ENCODE measurements at places on chromosomes 2 and 18.
A peak's percentile ranks its signal among the peaks of the same experiment; 100 is the strongest.

GRCh38 chr2:53268086-53268485, 499.5 kb upstream of the CHAC2 start:
- DNase-seq, result no peak

DNA sequence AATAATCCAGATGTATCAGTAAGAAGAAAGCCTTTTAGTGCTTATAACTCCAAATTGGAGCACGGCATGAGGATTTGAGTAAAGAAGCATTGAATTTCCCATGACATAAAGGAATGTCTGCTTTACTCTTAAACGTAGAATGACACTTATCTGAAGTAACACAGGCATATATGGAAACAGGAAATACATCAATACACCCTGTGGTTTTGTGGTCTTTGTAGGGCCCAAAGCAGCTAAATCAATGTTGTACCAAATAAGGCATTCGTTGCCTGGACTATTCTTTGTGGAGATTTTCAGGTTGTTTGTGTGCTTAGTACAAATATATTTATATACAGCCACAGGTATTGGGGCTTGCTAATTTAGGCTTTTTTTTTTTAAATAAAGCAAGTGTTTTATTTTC, 660.5 kb downstream of the LRRTM4 start:
- no peak for DNase-seq

DNA sequence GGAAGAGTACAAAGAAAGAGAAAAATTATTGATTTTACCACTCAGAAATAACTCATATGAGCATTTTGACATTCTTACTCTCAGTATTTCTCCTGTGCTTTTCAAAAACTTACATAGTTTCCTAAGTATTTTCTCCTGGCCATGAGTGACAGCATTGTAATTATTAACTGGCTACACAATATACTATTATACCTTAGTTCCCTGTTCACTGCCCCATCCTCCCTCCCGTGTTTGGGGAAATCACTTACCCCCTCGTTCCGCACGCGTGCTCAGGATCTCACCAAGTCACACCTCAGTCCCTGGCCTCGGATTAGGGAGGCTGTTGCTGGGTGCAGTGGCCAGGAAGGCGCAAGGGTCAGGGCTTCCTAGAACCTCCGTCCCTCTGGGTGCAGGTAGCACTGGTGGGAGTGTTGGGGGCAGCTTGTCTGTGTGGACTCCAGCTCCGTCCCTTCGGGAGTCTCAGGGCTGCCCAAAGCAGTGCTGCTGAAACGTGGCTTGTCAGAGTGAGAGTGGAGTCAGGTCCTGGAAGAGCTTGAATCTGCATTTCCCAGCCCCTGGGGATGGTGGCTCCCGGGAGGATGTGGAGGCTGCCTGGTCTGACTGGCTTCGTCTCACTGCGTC, 23.2 kb downstream of the ATG4B start:
- DNase-seq, result no peak

GRCh38 chr2:199668645-199669044, 182.3 kb downstream of the FTCDNL1 start:
- DNase-seq, result no peak

GRCh38 chr2:209876211-209876610, 104.6 kb downstream of the UNC80 start:
- no peak for DNase-seq

- DNase-seq, result no peak
Observed at GRCh38 chr2:121245120-121245820, 39.7 kb downstream of the TFCP2L1 start.

- DNase-seq, result no peak
Observed at GRCh38 chr2:99444222-99444621, 45.6 kb downstream of the REV1 start.

DNA sequence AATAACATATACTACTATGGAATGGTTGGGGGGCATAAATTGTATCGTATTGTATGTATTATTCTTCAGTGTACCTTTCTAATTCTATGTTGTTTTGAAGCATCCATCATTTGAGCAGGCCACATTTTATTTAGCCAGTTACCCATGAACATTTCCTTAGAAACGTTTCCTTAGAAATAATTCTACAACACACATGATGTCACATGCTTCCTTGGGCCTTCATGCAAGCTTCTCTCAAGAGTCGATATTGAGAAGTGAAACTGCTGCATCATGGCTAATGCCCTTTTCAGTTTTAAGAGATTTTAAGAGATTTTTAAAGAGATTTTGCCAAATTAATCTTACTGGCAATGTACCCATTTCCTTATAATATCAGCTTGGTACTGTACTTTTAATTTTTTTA, 63.9 kb downstream of the ALPK2 start:
- DNase-seq, result no peak

DNA sequence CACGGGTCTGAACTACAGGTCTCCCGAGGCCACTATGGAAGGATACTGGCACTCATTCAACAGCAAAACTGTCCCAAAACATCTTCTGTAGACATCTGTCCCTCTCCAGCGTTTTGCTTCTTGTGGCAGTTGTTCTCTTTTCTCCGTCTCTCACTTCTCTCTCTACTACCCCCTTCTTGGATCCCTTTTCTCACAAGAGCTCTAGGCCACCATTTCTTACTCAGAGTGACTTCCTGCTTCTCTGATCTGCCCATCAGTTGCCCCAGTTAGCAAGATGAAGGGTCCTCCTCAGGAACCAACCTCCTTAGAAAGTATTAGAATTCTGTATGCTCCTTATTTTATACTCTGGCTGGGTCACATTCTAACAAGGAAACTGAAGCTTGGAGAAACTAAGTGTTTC, 32.6 kb downstream of the BCL2 start:
- DNase-seq, result no peak

DNA sequence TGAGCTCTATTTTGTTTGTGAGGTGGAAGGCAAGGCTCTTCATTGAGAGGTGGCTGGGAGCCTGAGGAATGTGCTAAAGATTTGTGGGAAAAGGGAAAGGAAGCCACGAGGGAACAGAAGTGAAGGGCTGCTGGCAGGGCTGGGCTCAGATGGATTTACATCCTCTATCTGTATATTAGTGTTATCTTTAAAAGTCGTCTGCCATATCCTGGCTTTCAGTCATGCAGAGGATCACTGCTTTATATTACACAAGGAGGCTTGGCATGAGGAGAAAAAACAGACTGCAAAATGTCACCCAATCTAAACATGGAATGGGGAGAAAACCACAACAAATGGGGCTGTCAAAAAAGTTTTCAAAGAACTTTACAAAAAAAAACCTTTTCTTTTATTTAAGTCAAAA, 434.4 kb downstream of the HRH4 start:
- no peak for DNase-seq

- no peak for DNase-seq
Observed at GRCh38 chr2:98293931-98294687, 52.1 kb upstream of the CNGA3 start.

DNA sequence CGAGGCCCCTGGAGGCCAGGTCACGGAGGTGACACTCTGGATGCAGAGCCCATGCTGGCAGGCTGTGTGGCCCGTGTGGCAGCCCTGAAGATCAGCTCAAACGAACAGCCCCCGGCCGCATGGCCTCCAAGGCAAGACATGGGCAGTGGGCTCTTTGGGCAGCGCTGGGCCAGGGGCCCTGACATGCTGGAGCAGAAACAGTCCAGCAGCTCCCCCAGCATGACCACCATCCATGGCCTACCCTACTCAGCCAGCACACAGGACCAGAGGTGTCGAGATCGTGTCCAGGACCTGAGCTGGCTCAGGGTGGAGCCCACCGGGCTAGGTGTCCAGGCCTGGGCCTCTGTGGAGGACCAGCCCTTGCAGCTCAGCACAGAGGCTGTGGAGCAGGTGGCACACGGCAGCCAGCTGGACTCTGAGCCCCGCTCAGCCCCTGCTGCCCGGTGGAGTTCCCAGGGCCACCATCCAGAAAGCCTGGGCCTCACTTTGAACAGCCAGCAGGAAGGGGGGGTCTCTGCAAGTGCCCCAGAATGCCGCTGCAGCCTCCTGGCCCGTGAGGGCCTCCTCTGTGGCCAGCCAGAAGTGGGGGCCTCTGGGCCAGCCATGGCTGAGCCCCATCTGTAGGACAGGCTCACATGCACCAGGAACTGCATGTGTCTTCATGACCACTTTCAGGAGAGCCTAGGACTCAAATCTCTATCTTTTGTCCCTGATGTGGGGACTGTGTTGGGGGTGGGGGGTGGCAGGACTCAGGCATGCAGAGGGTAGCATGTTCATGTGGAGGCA, 8.9 kb downstream of the AMER3 start:
- no peak for DNase-seq

DNA sequence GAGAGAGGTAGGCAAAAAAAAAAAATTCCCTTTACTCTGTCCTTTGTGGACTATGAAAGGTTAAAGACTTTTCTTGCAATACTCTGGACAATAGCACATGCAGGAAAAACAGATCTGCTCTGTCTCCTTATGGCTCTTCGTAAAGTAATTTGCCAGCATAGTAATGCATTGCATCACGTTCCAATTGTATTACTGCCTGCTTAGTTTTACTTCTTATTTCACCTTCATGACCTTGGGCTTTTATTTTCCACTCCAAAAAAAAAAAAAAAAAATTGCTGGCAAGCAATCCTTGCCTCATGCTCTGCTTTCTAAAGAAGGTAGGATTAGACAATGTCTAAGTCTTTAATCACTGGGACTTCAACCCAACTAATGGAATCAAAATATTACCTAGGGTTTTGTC, 1802.7 kb downstream of the SUCLG1 start:
- DNase-seq, result no peak

DNA sequence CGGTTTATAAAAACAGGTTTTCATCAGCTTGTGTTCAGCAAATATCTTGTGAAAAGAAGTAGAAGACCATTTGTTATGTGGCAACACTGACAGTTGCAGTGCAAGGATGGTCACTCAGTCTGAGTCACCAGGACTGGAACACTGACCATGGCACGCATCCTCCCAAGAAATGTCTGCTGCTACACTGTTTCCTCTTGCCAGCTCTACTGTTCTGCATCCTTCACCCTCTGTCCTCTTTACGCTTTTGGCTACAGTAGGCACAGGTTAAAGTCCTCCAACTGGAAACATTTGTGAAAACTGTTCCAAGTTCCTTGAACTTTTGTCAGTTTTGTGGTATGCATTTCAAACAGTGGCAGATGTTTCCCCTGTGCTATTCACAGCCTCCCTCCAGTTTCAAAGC, 39.4 kb downstream of the OSR1 start:
- DNase-seq, result no peak

DNA sequence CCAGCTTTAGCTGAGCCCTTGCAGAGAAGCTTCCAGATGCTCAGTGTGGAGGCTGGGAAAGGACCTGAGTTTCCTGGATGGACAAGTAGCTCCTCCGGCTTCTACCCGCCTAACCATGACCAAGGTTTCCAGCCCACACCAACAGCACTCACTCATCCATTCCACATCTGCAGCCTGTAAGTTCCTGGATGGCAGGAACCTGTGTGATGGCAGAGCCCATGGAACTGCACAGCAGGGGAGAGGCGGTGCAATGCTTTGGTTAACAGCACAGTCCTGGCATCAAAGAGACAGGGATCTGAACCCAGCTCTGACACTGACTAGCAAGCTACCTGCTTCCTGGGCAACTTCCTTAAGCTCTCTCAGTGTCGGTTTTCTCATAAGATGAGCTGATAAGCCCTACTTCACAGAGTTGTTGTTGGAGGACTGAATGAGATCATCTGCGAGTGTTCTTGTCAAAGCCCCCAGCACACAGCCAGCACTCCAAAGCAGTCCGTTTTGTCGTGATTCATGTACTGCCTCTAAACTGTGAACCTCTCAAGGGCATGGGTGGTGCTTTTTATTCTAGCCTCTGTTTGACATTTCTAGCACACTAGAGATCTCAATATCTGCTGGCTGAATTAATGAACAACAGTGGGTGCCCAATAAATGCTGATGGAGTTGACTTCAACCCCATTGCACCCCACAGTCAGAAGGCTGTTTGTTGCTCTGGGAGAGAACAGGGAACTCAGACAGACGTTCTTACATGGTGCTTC, 41.6 kb upstream of the OTOF start:
- no peak for DNase-seq

GRCh38 chr2:129619471-129619870, 360.0 kb upstream of the RAB6C start:
- DNase-seq, result no peak

GRCh38 chr2:217127744-217128143, 267.9 kb upstream of the TNP1 start:
- DNase-seq, result no peak

DNA sequence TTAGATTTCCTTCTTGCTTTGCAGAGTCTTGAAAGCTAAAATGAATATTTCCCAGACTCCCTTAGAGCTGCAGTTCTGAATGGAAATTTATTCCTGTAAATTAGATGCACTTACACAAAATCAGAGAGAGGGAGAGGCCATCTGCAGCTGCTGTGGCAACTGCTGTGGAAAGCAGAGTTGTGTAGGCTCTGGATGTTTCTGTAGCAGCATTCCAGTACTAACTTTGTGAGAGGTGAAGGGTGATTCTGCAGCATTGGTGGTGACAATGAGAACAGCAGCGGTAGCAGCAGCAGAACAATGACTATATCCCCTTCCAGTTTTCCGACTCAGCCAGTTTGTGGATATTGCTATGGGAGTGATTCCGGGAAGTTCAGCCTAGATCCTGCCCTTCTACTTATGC, 433.0 kb upstream of the REG3G start:
- DNase-seq, result no peak

DNA sequence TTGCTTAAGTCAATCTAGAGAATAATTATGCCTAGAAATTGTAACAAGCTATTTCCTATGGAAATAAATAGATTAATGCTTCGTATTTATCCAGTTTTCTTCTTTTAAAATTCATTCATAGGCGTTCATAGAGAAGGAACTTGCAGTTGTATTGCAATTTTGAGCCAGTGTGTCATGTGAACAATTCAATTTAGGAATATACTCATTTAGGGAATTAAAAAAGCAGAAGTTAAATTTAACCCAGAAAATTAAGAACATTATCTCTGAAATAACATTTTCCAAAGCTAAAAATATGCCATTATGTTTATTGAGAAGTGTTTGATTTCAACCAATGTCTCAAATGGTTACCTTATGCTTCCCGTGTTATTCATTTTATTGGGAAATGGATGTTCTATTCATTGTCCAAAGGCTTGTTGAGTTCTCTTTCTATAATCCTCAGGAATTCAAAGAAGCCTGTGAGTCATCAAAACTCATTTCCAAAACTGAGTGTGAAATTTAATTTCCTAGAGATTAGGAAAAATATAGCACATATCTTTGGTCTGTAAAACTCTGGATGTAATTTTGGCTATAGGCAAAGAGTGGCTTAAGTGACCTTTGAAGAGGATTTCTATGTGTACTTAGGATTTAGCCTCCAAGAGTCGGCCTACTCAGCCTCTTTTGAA, 99.7 kb downstream of the SLC8A1 start:
- no peak for DNase-seq

- no peak for DNase-seq
Observed at GRCh38 chr18:36887114-36887513, 58.2 kb downstream of the KIAA1328 start.

GRCh38 chr18:47595831-47596501, 334.5 kb downstream of the SMAD2 start:
- peak; percentile 31 for DNase-seq

DNA sequence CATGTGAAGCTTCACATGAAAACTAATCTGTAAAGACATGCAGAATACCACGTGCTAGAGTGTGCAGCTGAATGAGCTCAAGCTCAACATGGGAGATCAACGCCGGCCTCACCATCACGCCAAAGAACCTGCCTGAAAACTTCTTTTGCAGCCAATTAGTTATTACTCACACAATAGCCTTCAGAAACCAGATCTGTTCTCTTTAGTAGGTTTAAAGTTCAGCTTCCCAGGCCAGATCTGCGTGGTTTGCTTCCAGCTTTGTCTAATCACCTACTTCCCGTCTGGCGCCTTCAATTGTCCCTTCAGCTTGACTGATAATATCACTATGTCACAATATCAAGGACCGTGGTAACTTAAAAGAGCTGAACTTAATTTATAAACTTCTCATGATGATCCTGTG, 68.0 kb upstream of the ZNF236 start:
- no peak for DNase-seq

All from activated naive CD8-positive, alpha-beta T cell treated with anti-CD3 and anti-CD28 coated beads, Interleukin-2, amount 10 ng/mL, durations not matched to agents 7 days and 5 days (primary cell).